ENCODE measurements at places on chromosomes 12 and 14.

GRCh38 chr12:94649349-94650142, 811 bp downstream of the TMCC3 start:
- peak; percentile 72 for DNase-seq

GRCh38 chr14:50670196-50670865, 2.2 kb upstream of the SAV1 start:
- DNase-seq, result no peak

GRCh38 chr12:66072135-66072534, 58.4 kb downstream of the LLPH start:
- DNase-seq, result no peak

GRCh38 chr12:79690142-79690637, 574 bp downstream of the PAWR start:
- peak; percentile 73 for DNase-seq

DNA sequence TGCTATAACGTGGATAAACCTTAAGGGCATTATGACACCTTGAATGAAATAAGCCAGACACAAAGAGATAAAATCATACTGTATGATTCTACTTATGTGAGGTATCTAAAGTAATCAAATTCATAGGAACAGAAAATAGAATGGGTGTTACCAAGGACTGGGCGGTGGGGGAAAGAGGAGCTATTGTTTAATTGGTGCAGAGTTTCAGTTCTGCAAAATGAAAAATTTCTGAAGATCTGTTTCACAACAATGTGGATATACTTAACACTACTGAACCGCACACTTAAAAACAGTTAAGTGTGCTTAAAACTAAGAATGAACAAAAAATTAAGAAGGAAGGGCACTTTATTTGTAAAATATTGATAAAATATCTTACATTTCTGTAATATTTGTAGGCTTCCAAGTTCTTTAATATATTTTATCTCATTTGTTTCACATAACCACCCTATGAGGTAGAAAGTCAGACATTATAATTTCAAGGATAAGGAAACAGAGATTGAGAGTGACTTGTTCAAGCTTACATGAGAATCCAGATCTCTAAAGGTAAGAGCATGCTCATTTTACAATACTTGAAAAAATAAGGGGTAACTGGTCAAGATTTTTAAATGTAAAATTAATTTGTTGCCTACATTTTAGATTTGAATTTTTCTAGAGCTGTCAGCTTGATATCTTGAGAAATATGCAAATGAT, 14.9 kb downstream of the LTA4H start:
- no peak for DNase-seq

DNA sequence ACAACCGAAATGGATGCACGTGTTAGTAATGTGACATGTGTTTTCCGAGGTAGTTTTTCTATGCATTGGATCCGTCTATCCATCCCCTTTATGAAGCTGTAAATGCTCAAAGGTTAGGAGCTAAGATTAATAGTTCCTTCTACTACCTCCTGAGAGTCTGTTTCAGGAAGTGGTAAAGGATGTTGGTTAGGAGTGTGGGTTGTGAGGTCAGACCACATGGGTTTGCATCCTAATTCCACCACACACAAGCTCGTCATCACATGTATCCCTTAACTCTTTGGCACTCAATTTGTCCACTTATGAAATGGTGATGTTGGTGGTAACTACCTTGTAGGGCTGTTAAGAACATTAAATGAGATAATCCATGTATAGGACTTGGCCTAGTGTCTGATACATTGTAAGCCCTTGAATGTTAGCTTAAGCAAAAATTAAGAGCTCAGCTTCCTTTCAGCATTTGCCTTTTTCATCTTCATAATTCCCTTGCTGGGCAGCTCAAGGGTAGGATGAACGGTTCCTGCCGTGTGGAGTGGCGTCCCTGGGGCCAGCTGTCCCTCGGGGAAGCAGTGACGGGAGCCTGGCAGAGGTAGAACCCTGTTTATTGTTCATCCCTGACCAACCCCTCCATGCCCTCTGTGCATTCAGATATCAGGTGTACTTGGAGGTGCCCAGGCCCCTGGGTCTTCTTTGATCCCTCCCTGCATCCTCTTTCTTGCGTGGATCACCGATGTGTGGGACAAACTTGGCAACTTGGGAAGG, 52.3 kb downstream of the TSPAN9 start:
- no peak for DNase-seq

DNA sequence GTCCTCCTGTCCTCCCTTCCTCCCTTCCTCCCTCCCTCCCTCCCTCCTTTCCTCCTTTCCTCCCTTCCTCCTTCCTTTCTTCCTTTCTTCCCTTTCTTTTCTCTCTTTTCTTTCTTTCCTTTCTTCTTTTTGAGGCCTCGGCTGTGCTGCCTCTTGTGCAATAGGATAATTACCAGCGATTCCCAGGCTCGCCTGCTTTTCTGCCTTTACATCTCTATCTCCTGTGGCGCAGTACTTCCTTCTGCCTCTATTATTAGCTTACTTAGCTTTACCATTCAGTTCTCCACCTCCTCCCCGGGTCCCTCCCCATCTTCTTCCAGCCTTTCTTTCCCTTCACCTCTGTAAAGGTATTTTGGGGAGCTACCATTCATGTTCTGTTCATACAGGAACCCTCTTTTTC, 19.9 kb downstream of the ETV6 start:
- no peak for DNase-seq

DNA sequence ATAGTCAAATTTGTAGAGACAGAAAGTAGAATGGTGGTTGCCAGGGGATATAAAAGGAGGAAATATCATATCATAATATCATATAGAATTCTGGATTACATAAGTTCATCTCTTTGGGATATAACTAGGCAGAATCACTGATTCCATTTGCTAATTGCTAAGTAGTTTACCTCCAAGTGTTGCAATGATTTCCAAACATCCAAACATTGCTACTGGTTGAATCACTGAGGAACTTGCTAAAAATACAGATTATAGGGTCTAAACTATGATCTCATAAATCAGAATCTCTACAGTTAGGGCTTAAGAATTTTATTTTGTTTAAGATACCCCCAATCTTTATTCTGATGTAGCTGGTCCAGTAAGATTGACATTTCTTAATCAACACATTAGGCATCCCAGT, 16.1 kb upstream of the TAS2R42 start:
- DNase-seq, result no peak

DNA sequence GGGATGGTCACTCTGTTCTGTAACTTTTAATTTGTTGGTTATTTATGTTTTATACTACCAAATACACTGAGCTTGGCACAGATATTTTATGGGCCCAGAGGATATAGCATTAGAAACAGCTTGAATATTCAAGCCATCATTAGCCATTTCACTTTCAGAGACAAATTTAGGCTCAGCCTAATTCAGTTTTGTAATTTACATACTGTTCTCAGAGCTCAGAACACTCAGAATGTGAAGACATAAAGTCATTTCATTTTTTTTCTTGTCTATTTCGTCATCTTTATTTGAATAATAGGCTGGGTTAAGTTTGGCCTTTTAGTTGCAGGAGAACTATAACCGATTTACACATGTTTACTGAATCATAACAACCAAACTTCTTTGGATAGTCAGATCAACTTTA, 361.7 kb downstream of the SNAPC1 start:
- no peak for DNase-seq

DNA sequence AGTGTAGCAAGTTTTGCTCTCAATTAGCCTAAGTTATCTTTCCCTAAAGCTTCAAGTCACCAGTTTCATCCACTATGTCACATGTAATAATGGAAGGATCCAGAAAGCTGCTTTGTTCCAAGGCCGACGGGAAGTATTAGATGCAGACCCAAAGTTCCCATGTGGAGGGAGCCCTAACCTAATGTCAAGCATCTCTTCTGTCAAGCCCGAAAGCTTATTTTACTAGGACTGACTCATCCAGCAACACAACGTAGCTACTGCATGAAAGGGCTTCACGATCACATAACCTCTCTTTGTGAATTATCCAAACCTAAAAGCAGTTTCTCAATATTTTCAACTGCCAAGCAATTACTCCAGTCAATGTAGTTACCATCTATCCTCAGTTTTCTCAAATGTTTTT, 133.4 kb downstream of the SLC6A15 start:
- no peak for DNase-seq

- DNase-seq, result no peak
Measured at GRCh38 chr12:101564912-101565311, 29.9 kb upstream of the MYBPC1 start.

GRCh38 chr12:56521590-56522371, at the start of gene RBMS2:
Gene RBMS2 (plus strand): TSS chr12:56521820. CDS start chr12:56522024, 204 bp downstream.
- peak; percentile 61 for DNase-seq

DNA sequence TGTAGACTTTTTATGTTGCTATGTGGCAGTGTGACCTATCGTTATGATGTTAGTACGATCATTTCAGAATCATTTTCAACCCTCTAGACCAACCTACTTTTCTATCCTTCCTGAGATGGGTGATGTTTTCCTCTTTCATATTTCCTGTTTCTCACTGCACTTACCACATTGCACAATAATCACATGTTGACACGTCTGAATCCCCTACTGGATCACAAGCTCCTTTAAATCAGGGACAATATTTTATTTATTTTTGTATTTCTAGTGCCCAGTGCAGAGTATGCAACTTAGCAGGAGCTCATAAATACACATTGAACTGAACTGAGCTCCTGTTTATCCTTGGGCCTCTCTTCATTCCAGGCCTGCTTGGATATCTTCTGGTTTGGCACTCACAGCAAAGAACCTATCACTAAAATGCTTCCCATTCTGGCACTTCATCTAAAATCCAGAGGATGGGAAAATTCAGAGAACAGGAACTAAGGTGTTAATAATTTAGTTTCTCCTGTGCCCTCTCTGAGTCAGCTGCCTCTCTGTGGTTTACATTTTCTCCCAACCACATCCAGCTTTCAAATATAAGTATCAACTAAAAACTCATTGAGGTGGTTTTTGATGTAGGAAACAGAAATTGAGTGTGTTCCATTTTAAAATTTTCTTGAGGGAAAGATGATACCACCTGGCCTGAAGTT, 69.4 kb upstream of the DYRK2 start:
- DNase-seq, result no peak

DNA sequence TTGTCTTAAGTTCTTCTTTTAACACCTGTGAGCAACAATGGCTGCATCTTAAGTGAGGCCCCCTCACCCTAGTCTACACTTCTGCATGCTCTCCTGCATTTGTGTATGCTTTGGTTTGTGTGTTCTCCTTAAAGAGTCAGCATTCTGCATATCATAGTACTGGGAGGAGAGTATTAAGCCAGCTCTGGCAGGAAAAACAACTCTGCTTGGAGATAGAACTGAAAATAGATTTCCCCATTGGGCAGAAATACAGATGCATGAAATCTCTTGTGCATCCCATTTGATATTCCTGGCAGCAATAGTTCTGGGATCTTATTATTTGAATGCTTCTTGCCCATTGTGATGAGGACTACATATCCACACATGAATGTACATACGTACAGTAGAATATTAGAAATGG, 70.6 kb upstream of the PRICKLE1 start:
- no peak for DNase-seq

DNA sequence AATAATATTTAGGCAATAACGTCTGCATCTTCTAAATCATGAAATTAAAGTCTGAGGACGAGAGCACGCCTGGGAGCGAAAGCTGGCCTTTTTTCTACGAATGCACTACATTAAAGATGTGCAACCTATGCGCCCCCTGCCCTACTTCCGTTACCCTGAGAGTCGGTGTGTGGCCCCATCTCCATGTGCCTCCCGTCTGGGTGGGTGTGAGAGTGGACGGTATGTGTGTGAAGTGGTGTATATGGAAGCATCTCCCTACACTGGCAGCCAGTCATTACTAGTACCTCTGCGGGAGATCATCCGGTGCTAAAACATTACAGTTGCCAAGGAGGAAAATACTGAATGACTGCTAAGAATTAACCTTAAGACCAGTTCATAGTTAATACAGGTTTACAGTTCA, 19.3 kb downstream of the CKB start:
- no peak for DNase-seq

DNA sequence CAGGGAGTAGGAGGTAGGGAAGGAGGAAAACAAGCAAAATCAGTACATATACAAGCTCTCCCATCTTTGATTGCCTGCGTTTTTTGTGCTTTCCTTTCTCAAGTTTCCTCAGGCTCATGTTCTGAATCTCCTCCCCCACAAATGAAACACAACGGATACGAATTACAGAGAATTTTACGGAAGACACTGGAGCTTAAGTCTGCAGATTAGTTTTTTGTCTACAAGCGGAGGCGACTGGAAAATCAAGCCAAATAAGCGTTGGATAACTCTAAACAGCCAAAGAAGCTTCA, 612 bp downstream of the WBP11 start:
- no peak for DNase-seq

DNA sequence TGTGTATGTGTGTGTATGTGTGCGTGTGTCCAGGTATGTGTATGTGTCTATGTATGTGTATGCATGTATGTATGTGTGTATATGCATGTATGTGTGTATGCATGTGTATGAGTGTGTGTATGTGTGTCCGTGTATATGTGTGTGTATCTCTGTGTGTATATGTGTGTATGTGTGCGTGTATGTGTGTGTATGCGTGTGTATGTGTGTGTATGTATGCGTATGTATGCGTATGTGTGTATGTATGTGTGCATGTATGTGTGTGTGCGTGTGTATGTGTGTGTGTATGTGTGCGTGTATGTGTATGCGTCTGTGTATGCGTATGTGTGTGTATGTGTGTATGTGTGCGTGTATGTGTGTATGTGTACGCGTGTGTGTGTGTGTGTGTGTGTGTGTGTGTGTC, 31.6 kb downstream of the CHST11 start:
- no peak for DNase-seq

DNA sequence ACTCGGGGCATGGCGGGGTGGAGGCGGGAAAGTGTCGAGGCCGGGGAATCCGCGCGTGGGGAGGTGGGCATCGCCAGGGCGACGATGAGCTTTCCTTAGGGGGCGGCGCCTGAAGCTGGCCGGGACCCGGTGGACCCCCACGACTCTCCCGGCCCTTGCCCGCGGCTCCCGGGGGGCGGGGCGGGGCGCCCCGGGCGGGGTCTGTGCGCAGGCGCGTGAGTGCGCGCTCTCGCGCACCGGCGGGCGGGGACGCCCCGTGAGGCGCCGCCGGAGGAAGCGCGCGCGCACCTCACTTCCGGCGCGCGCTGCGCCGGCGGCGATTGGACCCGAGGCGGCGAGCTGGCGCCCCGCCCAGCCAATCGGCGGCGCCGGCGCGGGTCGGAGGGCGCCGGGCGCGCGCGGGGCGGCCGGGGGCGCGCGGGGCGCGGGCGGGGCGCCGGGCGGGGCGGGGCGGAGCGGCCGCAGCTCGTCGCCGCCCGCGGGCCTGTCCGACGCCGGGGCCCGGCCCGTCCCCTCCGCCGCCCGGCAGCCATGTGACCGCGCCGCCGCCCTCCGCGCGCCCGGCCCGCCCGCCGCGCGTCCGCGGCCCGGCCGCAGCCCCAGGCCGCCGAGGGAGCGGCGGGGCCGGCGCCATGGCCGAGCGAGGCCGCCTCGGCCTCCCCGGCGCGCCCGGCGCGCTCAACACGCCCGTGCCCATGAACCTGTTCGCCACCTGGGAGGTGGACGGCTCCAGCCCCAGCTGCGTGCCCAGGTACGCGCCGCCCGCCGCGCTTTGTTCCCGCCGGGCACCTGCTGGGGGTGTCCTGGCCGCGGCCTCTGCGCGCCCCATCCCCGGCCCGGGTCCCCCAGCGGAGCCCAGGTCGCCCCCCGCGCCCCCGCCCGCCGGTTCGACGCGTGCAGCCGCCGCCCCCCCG, at the start of gene PACS2:
TSS of gene PACS2 (plus strand) at position 462 of the 914 bp plus-strand sequence. CDS start at position 633, 171 bp downstream.
- peak; percentile 81 for DNase-seq

GRCh38 chr12:52608826-52609630, 7.8 kb upstream of the KRT72 start:
- no peak for DNase-seq
